Spinal cord (tissue), 10 donors: ENCODE measurements at places on chromosomes 1 and 21.

GRCh38 chr1:18592368-18592767 lies 38.3 kb upstream of the PAX7 start:
- DNase-seq: no peak

DNA sequence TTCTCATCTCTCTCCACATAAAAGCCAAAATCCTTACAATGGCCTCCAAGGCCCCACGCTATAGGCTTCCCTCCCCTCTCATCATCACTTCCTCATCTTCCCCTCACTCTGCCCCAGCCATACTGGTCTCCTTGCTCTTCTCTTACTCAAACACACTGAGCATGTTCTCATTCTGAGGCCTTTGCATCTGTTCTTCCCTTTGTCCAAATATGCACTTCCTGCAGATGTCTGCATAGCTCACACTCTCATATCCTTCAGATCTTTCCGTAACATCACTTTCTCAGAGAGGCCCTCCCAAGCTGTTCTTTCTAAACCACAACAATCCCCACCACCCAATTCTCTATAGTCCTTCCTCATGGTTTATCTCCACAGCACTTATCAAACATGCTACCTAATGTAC lies 284.1 kb downstream of the HHIPL2 start:
- no peak for DNase-seq

GRCh38 chr1:14555091-14555490 lies 43.4 kb upstream of the KAZN start:
- DNase-seq: no peak

DNA sequence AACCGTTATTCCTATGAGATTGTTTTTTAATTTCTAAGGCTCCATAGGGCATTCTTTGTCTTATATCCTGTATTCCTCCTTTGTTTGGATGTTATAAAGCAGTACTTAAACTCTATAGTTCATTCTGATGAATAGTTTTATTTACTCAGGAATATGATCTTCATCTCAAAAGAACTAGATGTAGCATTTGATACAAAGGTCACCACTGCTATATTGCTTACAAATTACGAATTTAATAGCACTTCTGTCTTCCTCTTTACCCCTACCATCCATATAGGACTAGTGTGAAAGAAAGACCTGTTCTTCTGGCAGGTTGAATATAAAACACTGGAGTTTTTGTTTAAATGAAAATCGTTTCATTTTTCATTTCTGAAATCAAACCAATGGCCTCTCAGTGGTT lies 468.1 kb upstream of the CXADR start:
- DNase-seq: no peak
